ENCODE measurements at places on chromosomes 6 and 20.

GRCh38 chr6:119148098-119148824 lies 69.8 kb upstream of the FAM184A start:
- no peak for DNase-seq

DNA sequence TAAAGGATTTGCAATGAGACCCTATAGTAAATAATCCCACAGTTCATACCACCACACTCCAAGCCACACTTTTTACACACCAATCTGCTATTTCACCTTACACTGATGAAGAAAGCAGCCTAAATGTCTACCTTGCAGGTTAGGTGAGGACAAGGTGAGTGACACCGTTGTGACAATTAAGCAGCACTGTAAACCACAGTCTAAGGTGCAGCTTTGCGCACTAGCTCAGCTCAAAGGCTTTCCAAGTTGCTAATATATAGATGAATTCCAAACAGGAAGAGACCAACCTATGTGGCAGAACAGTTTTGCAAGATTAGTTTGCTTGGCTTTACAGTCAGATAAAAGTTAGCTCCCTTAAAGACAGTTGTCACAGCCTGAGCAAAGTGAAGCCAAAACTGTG lies 429.5 kb upstream of the MARCKS start:
- DNase-seq, result no peak

DNA sequence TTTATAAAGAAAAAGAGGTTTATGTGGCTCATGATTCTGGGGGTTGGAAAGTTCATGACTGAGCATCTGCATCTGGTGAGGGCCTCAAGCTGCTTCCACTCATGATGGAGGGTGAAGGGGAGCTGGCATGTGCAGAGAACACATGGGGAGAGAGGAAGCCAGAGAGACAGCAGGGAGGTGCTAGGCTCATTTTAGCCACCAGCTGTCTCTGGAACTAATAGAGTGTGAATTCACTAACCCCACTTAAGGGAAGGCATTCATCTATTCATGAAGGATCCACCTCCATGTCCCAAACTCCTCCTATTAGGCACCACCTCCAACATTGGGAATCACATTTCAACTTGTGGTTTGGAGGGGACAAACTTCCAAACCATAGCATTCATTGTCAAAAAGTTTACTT lies 137.3 kb upstream of the PMEPA1 start:
- no peak for DNase-seq

- DNase-seq, result no peak
Observed at GRCh38 chr6:53984581-53984980, 126.7 kb upstream of the MLIP start.

DNA sequence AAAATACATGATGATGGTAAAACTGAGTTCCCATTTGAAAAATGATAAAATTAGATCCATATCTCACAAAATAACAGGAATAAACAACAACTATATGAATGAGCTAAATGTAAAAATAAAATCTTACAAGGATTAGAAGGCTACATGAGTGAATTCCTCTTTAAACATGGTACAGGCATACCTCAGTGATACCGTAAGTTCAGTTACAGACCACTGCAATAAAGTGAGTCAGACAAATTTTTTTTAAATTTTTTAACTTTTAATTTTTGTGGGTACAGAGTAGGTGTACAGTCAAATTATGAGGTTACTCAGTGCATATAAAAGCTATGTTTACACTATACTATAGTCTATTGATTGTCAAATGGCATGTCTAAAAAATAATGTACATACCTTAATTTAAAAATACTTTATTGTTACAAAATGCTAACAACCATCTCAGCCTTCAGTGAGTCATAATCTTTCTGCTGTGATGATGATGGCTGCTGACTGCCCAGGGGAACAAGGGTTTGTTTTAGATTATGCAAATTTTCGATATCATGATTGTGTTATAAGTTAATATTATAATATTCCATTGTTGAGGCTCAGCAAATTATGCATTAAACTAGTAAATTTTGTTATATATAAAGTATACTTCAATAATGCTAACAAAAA lies 222.8 kb upstream of the RUNX2 start:
- DNase-seq, result no peak

GRCh38 chr6:118535176-118535844 lies 12.8 kb upstream of the PLN start:
- DNase-seq, result peak; percentile 7

DNA sequence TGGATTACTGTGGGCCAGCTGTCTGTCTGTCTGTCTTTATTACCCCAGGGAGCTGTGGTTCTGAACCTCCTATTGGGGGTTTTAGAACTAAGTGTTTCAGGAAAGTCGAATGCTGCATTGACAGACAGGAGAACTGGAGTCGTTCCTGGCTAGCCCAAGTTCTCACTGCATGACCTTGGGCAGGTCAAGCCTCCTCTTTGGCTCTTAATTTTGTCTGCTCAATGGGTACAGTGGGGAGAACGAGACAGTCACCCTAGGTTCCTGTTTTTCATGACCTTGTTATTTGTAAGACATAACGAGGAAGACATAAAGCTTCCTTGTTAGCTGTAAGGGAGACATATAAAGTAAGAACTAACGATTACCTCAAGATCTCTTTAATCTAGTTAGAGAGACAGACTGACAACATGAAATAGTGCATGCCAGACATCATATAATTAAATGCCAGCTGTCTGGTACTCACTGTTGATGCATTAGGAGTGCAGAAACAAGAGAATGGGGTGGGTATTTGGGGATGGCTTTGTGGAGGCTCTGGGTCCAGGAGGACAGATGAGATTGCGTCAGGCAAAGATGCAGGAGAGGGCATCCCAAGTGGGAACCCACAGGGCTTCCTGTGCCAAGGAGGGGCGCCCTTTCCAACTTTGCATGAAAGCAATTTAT lies 3.7 kb upstream of the CCDC167 start:
- no peak for DNase-seq

- no peak for DNase-seq
Observed at GRCh38 chr6:108031968-108032367, 42.6 kb downstream of the OSTM1 start.

- DNase-seq, result no peak
Observed at GRCh38 chr6:166236596-166236995, 68.9 kb upstream of the TBXT start.

DNA sequence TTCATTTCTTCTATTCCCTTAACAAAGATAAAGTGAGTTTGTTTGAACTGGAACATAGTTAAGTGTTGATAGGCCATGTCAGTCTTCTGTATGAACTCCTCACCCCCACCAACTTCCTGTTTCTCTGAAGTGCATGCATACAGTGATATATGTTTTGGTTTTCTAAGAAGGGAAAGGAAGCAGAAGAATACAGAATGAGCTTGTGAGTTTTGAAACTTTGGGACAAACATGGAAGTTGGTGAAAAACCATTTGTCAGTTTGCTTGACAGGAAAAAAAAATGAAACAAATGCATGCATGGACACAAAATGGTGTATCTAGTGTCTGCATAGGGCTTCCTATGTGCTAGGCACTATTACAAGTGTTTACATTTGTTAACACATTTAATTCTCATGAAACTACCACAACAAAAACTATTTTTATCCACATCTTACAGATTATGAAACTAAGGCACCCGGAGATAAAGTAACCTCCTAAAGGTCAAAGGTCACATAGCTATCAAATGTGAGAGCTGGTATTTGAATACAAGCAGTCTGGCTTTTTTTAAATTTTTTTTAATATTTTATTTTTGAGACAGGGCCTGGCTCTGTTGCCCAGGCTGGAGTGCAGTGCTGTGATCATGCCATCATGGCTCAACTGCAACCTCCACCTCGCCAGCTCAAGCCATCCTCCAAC lies 105.9 kb downstream of the ADGRB3 start:
- no peak for DNase-seq

DNA sequence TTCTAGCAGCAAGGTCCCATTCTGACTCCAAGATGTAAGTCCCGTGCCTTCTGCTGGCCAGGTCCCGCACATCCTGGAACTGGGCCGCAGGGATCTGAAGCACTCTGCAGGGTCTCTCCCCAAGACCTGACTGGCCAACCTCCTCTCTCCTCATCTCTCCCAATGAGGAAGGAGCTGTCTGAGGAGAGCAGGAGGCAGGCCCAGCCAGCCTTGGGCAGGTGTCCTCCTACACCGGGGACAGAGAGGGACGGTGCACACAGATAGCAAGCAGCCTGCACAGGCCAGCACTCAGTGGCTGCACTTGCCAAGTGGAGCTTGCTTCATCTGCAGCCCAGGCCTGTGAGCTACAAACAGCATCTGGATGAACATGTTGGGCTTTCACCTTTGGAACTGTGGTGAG lies 76.8 kb upstream of the CD93 start:
- no peak for DNase-seq

DNA sequence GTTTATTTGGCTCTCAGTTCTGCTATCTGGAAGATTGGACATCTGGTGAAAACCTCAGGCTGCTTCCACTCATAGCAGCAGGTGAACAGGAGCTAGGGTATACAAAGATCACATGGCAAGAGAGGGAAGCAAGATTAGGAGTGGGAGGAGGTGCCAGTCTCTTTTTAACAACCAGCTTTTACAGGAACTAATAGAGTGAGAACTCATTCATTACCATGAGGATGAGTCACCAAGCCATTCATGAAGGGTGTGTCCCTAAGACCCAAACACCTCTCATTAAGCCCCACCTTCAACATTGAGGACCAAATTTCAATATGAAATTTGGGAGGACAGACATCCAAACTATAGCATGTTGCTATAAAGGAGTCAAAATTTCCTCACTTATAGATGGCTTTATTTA lies 85.4 kb upstream of the HCRTR2 start:
- DNase-seq, result no peak
